ENCODE measurements at places on chromosomes 4 and X.

DNA sequence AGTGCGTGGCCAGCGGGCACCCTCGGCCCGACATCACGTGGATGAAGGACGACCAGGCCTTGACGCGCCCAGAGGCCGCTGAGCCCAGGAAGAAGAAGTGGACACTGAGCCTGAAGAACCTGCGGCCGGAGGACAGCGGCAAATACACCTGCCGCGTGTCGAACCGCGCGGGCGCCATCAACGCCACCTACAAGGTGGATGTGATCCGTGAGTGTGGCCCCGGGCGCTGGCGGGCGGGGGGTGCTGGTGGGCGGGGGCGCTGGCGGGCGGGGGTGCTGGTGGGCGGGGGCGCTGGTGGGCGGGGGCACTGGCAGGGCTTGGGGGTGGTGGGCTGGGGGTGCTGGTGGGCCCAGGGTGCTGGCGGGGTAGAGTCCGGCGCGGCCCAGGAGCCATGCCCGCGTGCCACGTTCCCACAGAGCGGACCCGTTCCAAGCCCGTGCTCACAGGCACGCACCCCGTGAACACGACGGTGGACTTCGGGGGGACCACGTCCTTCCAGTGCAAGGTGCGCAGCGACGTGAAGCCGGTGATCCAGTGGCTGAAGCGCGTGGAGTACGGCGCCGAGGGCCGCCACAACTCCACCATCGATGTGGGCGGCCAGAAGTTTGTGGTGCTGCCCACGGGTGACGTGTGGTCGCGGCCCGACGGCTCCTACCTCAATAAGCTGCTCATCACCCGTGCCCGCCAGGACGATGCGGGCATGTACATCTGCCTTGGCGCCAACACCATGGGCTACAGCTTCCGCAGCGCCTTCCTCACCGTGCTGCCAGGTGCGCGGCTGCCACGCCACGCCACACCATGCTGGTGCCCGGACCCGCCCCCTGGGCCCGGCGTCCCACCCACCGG is 12.7 kb downstream of the FGFRL1 start:
- DNase-seq = no peak

- DNase-seq = no peak
Observed at GRCh38 chrX:97854086-97854485, 970.4 kb downstream of the RPA4 start.

- DNase-seq = no peak
Observed at GRCh38 chrX:10240918-10241317, 84.1 kb downstream of the CLCN4 start.

DNA sequence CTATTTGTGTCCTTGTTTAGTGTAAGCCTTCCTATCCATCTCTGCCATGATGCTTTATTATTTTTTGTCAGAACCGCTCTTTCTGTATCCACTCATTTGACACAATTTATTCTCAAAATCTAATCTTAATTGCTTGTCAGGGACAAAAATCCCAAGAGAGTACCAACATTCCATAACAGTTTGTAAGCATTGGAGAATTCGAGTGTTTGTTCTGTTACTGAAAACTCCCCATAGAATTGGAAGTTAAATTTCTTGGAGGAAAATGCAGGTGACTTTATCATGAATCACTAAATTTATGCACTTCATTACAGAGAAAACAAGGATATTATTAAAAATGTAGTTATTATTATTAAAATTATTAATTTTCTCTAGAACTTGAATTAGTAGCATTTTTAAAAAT is 1986.1 kb downstream of the ARAP2 start:
- no peak for DNase-seq

DNA sequence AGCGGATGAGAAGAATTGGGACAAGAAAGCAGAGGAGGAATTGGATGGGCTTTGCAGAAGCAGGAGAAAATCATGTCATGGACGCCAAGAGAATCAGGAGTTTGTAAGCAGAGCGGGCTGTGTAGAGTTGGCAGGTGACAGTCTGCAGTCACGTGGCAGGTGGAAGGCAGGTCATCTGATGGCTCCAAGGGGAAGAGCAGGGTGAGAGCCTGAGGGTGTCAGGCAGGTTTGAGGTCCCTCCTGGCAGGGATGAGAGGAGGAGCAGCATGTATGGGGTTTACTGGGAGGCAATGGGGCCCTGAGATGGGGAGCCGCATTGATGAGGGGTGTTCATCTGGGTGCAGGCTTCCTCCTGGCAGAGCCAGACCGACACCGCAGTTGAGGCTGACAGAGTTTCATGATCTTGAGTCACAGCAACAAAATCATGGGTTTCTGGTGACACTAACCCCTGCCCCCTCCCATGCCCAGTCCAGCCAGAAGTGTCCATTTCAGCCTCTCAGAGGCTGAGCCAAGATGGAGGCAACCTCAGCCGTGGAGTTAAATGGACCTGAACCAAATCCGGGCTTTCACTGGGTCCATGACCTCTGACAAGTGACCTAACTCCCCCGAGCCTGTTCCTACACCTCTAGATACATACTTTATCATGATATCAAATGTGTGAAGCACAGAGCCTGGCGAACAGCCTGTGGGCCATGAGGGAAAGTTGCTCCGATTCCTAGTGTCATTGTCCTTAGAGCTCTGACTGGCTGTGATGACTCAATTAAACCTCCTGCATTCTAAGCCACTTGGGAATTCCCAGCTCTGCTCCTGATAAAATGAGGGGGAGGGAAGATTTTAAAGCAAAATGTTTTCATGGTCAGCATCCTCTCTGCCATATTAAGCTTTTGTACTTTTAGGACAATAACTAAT is 36.1 kb downstream of the EVC start:
- no peak for DNase-seq

- DNase-seq = no peak
Observed at GRCh38 chr4:163395758-163396157, 52.1 kb downstream of the NPY5R start.

DNA sequence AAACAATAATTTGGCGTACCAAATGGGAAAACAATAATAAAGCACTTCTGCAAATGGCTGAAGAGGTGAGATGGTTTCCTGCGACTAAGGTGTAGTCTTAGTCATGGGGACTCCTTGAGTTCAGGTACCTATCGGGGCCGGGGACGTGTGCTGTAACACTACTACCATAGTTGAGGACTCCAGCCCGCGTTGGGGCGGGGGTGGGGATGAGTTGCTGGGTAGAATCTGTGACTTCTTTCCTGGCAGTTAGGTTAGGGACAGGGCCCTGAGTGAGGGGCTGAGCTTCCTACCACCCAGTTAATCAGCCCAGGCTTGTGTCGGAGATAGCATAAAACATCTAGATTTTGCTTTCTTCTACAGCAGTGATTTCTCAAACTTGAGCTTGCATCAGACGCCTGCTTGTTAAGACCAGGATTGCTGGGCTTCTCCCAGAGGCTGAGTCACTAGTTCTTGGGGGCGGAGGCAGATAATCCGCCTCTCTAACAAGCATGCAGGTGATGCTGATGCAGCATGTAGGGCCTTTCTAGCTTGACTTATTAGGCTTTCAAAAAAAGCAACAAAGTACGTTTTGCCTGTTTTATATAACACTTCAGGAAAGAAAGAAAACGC is 30.2 kb downstream of the RBBP7 start:
- DNase-seq = no peak

DNA sequence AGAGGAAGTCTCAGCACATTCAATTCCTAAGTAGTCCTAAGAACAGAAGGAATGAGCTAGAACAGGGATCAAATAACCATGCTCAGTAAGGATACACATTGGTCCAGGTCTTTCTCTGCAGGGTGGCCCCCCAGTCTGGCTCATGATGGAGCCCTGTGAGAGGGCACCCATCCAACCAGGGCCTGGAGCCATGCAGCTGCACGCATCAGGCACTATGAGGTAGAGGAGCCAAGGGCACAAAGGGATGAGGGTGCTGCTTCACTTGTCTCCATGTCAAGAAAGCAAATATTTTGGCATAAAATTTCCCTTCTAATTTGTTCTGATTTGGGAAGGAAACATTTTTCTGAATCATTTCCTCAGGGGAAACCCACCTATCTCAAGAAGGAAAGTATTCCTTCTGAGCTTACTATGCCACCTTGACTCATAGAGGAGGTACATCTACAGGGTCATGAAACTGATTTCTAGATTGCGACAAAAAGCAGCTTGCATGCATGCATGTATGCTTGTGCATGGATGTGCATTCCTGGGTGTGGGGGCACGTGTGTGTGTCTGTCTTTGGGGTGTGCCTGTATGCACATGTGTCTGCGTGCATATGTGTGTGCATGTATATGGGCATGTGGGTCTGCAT is 600.3 kb downstream of the MID1IP1 start:
- no peak for DNase-seq

- DNase-seq = no peak
Observed at GRCh38 chr4:147481577-147482109, 746 bp downstream of the EDNRA start.

DNA sequence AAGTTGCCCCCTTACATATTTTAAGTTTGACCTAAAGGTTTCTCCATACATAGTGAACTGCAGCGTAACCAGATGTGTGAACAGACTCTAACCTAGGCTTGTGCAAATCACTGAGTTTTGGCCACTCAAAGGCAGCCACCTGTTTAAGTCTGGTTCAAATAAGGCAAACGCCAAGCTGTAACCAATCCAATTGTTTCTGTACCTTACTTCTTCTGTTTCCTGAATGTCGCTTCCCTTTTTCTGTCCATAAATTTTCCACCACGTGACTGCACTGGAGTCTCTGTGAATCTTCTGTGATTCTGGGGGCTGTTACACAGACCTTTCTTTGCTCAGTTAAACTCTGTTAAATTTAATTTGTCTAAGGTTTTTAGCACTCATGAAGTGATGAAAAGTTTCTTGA is 618.8 kb downstream of the GLUD2 start:
- no peak for DNase-seq

- DNase-seq = no peak
Observed at GRCh38 chr4:101221294-101221693, 126.0 kb downstream of the PPP3CA start.

DNA sequence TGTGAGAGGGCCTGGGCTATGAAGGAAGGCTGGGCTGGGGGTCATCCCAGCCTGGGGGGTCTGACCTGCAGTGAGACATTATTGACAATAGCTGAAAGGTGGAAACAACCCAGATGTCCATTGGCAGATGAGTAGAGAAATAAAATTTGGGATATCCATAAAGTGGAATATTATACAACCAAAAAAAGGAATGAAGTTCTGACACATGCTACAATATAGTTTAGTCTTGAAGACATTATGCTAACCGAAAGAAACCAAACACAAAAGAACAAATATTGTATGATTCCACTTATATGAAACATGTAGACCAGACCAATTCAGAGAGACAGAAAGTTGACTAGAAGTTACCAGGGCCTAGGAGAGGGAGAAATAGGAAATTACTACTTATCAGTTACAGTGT is 44.7 kb downstream of the RTL5 start:
- no peak for DNase-seq

DNA sequence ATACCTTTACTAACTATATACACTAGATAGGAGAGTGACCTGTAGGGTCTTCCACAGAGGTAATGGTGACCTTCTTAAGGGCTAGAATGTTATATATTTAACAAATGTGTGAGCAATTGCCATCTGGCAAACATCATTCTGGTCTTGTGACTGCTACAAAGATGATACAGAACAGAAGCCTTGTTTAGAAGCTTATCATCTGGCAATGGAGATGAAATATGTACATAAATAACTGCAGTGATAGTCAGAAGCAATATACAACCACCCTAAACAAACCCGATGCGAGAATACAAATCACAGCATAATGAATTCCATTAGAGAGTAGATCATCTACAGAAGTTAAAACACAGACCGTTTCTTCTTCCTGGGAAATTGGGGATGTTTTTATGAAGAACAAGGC is 952.7 kb upstream of the SLIT2 start:
- no peak for DNase-seq

- DNase-seq = no peak
Observed at GRCh38 chr4:52876069-52876468, 14.0 kb downstream of the RASL11B start.

DNA sequence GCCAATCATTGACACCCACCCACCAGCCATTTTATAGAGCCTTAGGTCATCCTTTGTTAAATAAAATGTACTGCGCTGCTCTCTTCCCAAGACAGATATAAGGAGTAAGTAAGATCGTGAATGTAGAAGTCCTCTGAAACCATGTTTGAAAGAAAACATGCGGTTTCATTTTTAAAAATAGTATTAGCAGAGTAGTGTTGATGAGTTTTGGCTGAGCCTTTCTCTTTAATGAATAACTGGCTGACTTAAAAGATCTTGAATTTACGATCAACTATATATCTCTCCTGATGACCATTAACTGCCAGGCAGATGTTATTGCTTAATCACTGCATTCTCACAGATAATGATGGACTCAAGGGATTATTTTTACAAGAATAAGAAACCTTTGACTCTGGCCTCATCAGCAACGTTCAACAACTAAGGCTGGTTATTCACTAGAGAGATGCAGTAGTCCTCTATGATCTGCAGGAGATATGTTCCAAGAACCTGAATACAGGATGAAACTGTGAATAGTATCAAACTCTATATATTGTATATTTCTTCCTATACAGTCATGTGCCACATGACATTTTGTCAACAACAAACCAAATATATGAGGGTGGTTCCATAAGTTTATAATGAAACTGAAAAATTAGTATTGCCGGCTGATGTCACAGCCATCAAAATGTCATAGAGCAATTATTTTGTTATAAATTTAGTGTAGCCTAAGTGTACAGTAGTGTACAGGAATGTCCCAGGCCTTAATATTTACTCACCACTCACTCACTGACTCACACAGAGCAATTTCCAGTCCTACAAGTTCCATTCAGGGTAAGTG is 80.8 kb downstream of the FAM13A start:
- no peak for DNase-seq

DNA sequence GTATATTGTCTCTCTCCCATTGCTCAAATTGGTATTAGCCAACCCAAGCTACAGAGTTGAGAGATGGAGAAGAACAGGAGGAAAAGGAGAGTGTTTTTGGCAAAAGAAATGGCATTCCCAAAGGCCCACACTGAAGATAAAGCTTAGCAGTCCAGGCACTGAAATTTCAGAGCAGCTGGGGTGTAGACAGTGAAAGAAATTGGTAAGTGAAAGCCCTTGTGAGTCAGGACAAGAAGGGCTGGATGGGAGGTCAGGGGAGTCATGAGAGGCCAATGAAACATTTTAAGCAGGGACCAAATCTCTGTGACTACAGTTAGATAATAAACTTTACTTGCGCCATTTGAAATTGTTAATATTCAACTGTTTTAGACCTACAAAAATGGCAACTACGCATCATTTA is 177.7 kb downstream of the ADAMTS3 start:
- no peak for DNase-seq

DNA sequence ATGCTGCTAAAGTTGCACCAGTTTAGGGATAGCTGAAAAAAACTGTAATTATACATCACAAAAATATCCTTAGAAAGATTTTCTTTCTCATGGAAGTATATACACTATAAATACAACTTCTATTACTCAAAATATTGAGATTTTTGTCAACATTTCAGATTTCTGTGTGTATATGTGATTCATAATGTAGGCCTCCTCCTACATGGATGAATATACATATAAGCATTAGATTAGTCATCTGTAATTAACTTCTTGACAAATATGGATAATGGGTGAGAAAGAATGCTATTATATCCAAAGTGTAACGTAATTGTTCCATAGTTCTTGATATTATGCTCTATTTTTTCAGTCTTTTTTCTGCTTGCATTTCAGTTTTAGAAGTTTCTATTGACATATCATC is 124.9 kb downstream of the CBLL2 start:
- DNase-seq = no peak

- DNase-seq = no peak
Observed at GRCh38 chr4:4499438-4500123, 42.3 kb downstream of the STX18 start.
